Activated T-helper 17 cell treated with anti-CD3 and anti-CD28 coated beads, Interleukin-2, amount 50 U/mL, for 72 hours (primary cell): ENCODE measurements at places on chromosomes 3 and 15.

DNA sequence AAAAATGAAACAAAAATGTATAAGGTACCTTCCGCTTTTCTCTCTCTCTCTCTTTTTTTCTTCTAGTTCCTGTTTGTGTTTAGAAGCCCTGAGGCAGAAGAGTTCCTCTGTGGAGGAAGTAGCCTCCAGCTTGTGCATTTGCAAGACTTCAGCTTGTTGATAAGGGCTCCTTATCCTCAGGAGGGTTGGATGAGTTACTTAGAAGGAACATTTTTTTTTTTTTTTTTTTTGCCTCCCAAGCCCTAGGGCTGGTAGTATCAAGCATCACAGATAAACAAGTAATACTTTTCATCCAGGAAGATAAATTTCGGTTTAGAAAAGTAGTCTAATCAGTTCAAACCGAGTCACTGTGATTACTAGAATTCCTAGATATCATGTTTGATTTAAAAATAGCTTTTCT, 91.0 kb upstream of the CBLB start:
- no peaks in the 10 kb centered on the region for H3K36me3 ChIP-seq
- H3K4me1 ChIP-seq, result no peaks in the 10 kb centered on the region
- no peaks in the 10 kb centered on the region for H3K27me3 ChIP-seq
- ATAC-seq, result no peak

GRCh38 chr3:119481079-119481478, 12.3 kb downstream of the POGLUT1 start:
- H3K27ac ChIP-seq, result no peak overlapping the region
- H3K4me1 ChIP-seq, result no peaks in the 10 kb centered on the region
- no peak for ATAC-seq
- no peaks in the 10 kb centered on the region for H3K27me3 ChIP-seq

GRCh38 chr15:55587321-55588069, 650 bp downstream of the PYGO1 start:
- no peak overlapping the region for H3K4me3 ChIP-seq
- H3K27ac ChIP-seq, result no peak overlapping the region
- peak; percentile 18 for ATAC-seq
- H3K4me1 ChIP-seq, result no peaks in the 10 kb centered on the region
- H3K27me3 ChIP-seq, result peaks cover 34% of the 10 kb centered on the region

GRCh38 chr15:83094583-83094982, 12.9 kb upstream of the TM6SF1 start:
- no peak for ATAC-seq
- H3K4me3 ChIP-seq, result no peak overlapping the region
- H3K27me3 ChIP-seq, result peaks cover 5% of the 10 kb centered on the region

- no peak overlapping the region for H3K27ac ChIP-seq
These were observed 233.7 kb downstream of the CNTN6 start for GRCh38 chr3:1326546-1326945.

GRCh38 chr3:186583831-186584230, 13.3 kb downstream of the DNAJB11 start:
- peak; percentile 69 for ATAC-seq
- peaks cover 6% of the 10 kb centered on the region for H3K4me1 ChIP-seq
- no peak overlapping the region for H3K4me3 ChIP-seq
- peaks cover 78% of the 10 kb centered on the region for H3K36me3 ChIP-seq
- no peaks in the 10 kb centered on the region for H3K27me3 ChIP-seq
- peak overlapping the region; percentile 36 for H3K27ac ChIP-seq

DNA sequence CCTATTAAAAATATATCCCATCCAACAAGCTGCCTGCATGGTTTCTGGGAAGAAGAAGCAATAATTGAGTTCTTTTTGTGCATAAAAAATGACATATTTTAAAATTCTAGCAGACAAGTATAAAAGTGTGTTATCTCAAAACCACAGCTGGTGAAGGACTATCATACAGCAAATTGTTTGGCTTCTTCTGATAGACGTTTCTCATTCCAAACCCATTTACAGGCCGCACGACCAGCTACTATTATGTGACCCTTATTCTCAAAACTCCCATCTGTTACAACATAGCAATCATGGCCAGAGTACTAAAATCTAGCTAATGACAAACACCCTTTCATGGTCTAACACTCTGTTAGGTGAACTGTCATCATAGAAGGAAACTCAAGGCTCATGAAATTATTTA, 21.7 kb downstream of the ETFA start:
- no peak overlapping the region for H3K27ac ChIP-seq
- H3K4me1 ChIP-seq, result peaks cover 22% of the 10 kb centered on the region
- H3K27me3 ChIP-seq, result no peaks in the 10 kb centered on the region
- peaks cover 75% of the 10 kb centered on the region for H3K36me3 ChIP-seq
- no peak overlapping the region for H3K4me3 ChIP-seq
- ATAC-seq, result no peak

DNA sequence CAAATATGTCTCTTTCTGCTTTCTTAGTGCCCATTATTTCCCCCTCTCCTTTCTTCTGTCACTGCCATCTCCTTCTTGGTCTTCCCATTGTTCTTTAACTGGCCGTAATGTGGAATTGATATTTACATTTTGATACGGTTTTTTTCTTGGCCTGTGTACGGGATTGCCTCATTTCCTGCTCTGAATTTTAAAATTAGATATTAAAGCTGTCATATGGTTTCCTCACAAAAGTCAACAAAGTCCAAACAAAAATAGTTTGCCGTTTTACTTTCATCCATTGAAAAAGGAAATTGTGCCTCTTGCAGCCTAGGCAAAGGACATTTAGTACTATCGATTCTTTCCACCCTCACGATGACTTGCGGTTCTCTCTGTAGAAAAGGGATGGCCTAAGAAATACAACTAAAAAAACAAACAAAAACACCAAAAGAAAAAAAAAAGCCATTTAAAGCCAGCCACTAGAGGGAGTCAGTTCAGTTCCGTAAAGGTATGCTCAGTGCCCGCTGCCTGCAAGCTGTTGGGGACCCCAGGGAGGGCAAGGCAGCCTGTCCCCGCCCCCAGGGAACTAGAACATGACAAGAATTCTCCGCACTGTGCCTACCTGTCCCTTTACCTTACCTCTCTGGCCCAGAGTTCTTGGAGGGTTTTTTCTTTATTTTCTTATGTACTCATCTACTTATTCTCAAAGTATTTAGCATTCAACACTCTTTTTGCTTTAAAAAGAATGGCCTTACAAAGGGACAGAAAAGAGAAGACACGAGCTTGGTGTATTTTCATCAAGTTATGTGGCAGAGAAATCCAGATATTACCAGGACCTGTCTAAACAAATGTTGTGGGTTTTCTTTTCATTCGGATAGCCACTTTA, 30.0 kb upstream of the NR2E3 start:
- peak overlapping the region; percentile 85 for H3K27ac ChIP-seq
- H3K36me3 ChIP-seq, result no peaks in the 10 kb centered on the region
- peaks cover 14% of the 10 kb centered on the region for H3K27me3 ChIP-seq
- H3K4me1 ChIP-seq, result peaks cover 20% of the 10 kb centered on the region
- H3K4me3 ChIP-seq, result peak overlapping the region; percentile 80
- ATAC-seq, result peak; percentile 60

- no peaks in the 10 kb centered on the region for H3K36me3 ChIP-seq
- H3K4me3 ChIP-seq, result no peak overlapping the region
These were observed 2.5 kb downstream of the CCDC80 start for GRCh38 chr3:112638327-112639020.

DNA sequence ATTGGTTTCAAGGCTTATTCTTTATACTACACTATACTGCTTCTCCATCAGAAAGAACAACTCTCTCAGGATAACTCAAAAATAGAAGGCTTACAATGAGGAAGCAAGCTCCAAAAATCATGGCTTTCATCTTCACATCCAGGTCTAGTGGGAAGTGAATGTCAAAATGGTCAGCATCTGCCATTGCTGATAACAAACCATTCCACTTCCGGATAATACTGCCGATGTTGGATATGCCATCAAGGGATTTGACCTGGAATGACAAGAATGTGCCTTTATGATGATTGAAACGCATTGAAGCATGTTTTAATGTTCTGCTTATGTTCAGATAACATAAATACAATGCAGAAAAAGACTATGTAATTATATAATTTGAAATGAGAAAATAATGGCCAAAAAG, 34.0 kb upstream of the PLOD2 start:
- H3K4me3 ChIP-seq, result no peak overlapping the region
- no peak for ATAC-seq
- no peaks in the 10 kb centered on the region for H3K4me1 ChIP-seq
- peaks cover 6% of the 10 kb centered on the region for H3K27me3 ChIP-seq
- no peak overlapping the region for H3K27ac ChIP-seq

DNA sequence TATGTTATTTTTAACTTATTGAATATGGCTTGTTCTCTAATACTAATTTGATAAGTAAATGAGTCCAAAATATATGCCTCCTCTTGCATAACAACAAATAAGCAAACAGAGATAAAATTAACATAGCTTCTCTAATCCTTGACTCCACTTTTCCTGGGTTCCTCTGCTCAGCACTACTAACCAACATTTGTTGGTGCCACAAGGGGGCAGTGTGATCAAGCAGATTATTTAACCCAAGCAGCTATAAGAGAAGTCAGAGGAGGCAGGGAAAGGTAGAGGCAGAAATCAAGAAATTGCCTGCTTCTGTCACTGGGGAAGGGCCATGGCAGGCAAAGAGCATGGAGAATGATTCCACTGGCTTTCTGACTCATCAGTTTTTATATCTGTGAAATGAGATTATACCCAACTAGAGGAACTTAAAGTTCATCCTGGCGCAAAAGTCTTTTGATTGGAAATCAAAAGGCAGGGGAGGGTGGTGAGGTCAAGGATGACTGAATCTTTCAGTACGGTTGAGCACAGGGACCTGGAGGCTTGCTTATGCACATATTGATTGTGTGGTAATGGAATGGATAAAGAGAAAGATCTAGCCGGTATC, 152.2 kb downstream of the IGSF11 start:
- no peak overlapping the region for H3K4me3 ChIP-seq
- peaks cover 13% of the 10 kb centered on the region for H3K27me3 ChIP-seq
- no peaks in the 10 kb centered on the region for H3K36me3 ChIP-seq
- peak; percentile 57 for ATAC-seq
- peaks cover 6% of the 10 kb centered on the region for H3K4me1 ChIP-seq

DNA sequence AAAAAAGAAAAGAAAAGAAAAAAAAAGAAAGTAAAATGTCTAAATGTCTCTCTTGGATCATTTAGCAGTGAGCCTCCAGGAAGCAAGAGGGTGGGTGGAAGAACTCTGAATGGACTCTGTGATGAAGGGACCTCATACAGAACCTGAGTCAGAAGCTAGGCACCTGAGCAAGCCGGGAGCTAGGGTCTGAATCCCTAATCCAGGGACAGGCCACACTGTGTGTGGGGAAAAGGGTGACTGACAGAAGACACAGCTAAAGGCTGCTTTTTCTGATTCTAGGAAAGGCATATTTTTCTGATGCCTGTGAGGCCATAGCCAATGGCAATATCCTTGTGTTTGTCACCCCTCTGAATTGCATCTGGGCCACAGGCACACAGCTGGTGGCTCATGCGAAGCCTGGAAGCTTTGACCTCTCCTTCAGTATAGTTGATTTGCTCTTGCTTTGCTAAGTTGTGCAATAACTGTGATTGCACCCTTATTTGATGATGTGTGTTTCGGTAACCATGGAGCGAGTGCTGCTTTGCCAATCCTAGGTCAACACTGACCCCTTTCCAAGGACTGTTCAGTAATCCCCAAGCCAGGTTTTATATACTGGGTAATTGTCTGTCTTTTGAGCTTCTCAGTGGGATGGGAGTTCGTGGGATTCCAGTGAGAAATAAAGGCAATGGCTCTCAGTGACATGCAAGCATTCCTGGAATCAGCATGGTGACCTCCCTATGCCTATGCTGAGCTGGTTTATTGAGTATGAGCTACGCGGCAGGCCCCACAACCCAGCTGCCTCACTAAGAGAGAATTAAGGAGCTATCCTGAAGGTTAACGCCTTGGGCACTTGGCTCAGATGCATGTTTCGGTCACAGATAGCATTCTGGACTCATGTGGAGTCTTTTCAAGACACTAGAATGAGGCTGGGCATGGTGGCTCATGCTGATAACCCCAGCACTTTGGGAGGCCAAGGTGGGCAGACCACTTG, 49.0 kb upstream of the OSBPL11 start:
- H3K4me1 ChIP-seq, result no peaks in the 10 kb centered on the region
- H3K36me3 ChIP-seq, result no peaks in the 10 kb centered on the region
- H3K4me3 ChIP-seq, result no peak overlapping the region
- no peaks in the 10 kb centered on the region for H3K27me3 ChIP-seq

DNA sequence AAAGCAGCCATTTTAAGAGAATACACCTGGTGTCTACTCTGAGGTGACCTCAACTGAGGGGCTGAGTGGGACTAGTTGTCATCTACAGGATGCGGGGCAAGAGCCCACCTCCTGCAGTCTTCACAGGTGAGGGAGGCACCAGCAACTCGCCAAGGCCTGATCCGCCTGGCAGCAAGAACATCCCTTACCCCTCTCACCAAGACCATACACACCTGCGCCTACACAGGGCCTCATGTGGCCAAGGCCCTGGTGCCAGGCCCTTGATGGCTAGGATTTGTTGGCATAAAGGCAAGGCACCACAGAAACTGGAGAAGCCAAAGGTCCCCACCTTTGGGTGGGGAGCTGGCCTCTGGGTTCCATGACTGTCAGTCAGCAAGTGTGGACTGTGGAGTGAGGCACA, 18.4 kb downstream of the ELP6 start:
- no peak overlapping the region for H3K4me3 ChIP-seq
- no peak for ATAC-seq
- no peaks in the 10 kb centered on the region for H3K4me1 ChIP-seq
- no peaks in the 10 kb centered on the region for H3K27me3 ChIP-seq

GRCh38 chr3:156373095-156373494, 181.8 kb downstream of the SSR3 start:
- ATAC-seq, result no peak
- no peak overlapping the region for H3K4me3 ChIP-seq
- no peak overlapping the region for H3K27ac ChIP-seq
- no peaks in the 10 kb centered on the region for H3K4me1 ChIP-seq
- H3K36me3 ChIP-seq, result no peaks in the 10 kb centered on the region
- peaks cover 10% of the 10 kb centered on the region for H3K27me3 ChIP-seq

DNA sequence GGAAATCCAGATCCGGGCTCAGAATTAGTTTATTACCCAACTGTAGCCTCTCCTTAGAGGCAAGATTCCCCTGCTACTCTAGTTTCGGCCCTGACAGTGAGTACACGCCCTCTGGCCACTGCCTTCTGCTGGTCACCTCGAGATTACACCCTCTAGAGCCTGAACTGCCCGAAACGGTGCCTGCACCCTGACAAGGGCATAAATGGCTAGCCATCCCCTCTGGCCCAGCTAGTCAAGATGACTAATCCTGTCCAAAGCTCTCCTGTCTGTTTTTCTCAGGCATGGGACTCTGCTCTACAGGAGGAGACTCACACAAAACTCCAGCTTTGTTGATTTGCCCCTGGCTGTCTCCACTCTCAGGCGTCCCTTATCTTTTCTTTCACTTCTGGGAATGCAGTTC, 150.5 kb upstream of the UBE2E2 start:
- H3K4me1 ChIP-seq, result no peaks in the 10 kb centered on the region
- H3K4me3 ChIP-seq, result no peak overlapping the region
- H3K27ac ChIP-seq, result no peak overlapping the region
- no peaks in the 10 kb centered on the region for H3K27me3 ChIP-seq

- no peaks in the 10 kb centered on the region for H3K27me3 ChIP-seq
- H3K4me1 ChIP-seq, result no peaks in the 10 kb centered on the region
- no peaks in the 10 kb centered on the region for H3K36me3 ChIP-seq
- no peak overlapping the region for H3K4me3 ChIP-seq
- ATAC-seq, result no peak
- H3K27ac ChIP-seq, result no peak overlapping the region
These were observed 100.9 kb upstream of the CDIN1 start for GRCh38 chr15:36478561-36478960.
